ENCODE measurements at places on chromosomes 5 and 9.

DNA sequence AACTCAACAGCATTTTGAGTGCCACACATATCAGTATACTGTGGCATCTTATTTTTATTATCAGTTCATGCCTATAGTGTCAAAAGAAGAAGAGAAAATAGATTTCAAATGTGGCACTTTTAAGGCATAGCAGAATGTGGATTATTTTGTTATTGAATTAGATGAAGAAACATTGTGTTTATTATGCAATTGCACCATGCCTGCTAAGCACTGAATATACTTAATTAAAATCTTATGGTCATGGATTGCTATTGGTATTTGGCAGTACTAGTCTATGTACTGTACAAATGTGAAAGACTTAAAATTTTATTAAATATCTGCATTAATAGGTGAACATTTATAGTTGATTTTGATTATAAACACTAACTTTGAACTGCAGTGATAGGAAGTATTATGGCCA, 128.8 kb downstream of the FER start:
- no peak for DNase-seq

DNA sequence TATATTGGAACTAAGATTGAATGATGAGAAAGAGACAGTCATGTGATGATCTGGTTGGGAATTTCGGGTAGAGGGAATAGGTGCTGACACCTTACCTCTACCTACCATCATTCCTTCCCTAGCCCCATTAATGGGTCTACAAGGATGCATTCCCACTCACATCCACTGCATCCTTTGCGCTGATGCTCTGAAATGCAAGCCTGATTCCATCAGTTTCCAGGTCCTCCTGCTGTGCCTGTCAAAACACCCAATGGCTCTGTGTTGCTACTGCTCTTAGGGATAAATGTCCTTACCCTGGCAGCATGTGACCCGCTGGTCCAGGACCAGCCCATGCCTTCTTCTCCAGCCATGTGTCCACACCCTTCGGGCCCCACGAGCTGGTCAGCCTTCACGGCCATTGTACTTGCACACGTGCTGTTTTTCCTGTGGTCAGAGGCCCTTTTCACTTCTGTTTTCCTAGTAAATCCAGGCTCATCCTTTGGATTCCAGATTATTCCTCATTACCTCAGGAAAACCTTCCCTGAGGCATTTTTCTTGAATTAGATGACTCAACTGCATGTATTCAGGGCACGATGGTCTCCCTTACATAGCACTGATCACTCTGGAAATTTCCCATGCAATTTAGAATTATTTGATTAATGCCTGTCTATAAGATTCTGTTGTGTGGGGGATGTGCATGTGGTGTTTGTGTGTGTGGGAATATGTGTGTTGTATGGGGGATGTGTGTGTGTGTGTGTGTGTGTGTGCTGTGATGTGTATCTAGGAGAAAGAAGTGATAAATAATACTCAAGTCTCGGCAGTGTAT, 185.0 kb downstream of the DIRAS2 start:
- DNase-seq: no peak

DNA sequence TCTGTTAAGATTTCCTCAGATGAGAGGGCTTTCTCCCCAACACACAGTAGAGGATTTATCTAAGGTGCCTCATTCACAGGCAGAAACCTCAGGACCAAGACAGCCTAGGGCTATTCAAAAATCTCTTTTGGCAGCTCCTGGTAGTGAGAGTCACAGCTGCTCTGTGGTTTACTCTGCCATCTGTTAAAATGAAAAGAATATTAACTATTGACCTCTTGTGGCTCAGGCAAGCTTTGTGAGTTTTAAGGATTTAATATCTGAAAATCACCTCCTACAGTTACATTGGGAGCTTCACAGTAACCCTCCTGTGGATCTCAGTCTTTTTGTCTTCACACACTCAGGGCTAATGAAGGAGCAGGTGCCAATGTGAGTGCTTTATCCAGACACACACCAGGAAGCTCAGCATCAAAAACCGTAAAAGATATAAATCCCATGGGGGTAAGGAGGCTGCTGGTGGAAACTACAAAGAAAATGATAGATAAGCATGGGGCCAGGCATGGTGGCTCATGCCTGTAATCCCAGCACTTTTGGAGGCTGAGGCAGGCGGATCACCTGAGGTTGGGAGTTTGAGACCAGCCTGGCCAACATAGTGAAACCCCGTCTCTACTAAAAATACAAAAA, 29.7 kb downstream of the PPP1R2B start:
- DNase-seq: no peak

DNA sequence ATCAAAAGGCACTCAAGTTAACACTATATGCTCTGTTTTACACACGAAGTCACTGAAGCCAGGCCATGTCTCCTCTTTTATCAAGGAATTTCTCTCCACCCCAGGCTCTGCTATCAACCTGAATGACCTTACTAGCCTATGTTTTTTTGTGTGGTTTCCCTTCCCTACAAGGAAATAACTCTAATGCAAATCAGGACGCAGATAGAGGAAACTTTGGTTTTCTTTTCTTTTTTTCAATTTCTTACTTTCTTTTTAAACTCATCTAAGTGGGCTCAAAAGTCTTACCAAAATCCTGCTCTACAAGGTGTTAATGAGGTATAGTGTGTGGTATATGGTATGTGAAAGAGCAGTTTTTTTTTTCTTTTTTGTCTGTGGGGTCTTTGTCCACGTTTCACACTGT, 5.5 kb upstream of the SLC46A2 start:
- no peak for DNase-seq

DNA sequence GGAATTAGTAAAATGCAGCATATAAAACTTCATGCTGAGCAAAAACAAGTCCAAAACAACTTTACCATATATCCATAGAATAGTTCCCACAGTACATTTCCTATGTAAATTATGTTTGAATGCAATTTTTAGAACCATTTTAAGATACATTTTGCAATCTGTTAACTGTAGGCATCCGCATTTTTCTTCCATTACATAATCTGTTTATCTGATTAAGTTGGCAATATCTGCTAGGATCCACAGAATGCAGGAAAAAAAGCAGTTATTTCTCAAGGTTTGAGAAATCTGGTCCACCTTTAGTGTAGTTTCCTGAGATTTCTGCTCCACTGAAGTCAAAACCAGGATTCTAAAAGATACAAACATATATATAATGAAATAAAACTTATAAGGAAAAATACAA, 6.2 kb downstream of the NUDCD2 start:
- DNase-seq: no peak

GRCh38 chr9:111661802-111662521, 557 bp downstream of the GNG10 start:
- DNase-seq: peak; percentile 16

DNA sequence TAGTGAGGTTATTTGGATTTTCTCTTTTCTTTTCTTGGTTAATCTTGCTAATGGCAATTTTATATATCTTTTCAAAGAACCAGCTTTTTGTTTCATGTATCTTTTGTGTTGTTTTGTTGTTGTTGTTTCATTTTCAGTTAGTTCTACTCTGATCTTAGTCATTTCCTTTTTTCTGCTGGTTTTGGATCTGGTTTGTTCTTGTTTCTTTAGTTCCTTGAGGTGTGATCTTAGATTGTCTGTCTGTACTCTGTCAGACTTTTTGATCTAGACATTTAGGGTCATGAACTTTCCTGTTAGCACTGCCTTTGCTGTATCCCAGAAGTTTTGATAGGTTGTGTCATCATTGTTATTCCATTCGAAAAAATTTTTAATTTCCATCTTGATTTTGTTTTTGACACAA, 399.7 kb downstream of the TLE1 start:
- DNase-seq: no peak
